Osteocyte (in vitro differentiated cells): ENCODE measurements at places on chromosomes 16 and 17. TPM values are rescaled to one million over a fixed set of nuclear protein-coding genes. Genes with fewer than 3 reads are reported as not detected.

- DNase-seq: no peak
These were observed 236.6 kb upstream of the MYOCD start for GRCh38 chr17:12429116-12429515.

MYH2 gene
- total RNA-seq: not detected in 2 replicates

- DNase-seq: no peak
These were observed 70.2 kb upstream of the NETO2 start for GRCh38 chr16:47213761-47214440.

DNA sequence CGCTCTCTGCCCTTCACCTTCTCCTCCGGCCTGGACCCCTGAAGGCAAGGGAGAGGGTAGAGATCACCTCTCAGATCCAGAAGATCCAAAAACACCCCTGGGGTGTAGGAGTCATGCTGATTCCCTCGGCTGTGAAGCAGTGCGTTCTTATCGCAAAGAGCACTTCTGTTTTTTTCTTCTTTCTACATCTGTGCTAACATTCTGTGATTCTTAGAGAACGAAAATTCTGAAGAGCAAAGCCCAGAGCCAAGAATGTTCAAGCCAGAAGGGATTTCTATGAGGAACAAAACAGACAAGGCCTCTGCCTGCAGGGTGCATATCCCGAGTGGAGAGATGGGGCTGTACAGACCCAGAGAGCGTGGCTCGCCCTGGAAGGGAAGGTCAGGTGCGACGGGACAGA, 17.2 kb downstream of the NPTX1 start:
- no peak for DNase-seq

DNA sequence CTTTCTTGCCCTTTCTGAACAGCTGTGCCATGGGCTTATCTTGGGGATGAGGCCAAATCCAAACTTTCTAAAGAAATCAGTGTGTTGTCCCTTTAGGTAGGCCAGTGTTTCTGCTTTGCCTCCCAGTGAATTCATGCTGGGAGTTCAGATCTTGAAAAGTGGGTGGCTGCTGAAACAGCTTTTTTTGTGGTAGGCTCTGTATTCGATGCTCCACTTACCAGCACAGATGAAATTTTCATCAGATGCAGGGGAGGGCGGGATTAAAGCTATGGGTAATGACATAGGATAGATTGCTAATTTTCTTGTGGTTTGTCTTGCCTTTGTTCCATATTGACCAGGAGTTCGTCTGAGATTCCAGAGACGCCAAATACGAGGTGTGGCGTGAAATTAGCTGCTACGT, 2.8 kb downstream of the SOCS7 start:
- DNase-seq: no peak

NPB gene
- 0.56 and 0.68 TPM in 2 replicates for total RNA-seq

CCDC92B gene
- total RNA-seq: not detected in 2 replicates

DNA sequence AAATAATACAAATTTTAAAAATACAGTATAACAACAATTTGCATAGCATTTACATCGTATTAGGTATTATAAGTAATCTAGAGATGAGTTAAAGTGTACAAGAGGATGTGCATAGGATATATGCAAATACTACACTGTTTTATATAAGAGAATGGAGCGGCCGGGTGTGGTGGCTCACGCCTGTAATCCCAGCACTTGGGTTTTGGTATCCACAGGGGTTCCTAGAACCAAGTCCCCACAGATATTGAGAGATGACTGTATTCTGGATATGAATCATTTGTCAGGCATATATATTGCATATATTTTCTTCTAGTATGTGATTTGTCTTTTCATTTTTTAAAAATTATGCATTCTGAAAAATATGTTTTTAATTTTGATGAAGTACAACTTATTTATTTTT, 77.5 kb upstream of the MSI2 start:
- DNase-seq: no peak

DNA sequence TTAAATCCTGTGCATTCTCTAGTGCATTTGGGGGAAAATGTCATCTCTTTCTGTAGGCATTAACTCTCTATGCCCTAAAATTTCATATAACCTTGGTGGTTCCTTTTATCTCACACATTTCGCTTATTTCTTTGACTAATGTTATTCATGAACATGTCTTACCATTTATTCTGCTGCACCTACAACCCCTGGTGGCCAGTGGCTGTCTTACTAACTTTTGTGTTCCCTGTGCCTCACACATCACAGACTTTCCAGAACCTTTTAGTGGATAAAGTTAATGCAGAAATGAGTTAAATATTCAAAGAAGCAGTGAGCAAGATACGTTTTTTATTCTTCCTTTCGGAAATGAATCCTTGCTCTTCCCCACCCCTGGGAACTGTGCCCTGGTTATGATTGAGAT, 111.9 kb downstream of the CDH13 start:
- no peak for DNase-seq

DNA sequence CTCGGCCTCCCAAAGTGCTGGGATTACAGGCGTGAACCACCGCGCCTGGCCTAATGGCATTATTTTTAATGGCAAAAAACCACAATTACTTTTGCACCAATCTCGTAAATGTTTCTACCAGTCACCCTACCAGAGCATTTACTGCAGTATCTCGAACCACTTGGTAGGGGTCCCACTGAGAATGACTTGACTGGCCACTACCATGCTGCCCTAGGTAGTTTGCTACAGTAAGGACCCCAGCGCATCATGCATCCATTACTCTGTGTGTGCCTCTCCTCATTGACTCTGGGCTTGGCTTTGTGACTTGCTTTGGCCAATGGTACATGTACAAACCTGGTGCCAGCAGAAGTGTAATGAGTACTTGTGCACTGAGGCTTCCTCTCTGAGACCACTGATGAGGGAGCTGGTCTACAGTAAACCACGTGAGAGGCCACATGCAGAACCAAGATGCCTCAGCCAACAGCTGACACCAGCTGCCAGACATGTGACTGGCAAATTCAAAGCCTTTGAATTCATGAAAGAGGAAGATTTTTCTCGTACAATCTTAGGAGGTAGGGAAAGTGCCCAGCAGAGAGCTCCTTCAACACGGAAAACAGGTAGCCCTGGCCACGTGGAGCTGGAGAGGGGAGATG, 421.7 kb upstream of the C16orf82 start:
- DNase-seq: peak; percentile 56

DNA sequence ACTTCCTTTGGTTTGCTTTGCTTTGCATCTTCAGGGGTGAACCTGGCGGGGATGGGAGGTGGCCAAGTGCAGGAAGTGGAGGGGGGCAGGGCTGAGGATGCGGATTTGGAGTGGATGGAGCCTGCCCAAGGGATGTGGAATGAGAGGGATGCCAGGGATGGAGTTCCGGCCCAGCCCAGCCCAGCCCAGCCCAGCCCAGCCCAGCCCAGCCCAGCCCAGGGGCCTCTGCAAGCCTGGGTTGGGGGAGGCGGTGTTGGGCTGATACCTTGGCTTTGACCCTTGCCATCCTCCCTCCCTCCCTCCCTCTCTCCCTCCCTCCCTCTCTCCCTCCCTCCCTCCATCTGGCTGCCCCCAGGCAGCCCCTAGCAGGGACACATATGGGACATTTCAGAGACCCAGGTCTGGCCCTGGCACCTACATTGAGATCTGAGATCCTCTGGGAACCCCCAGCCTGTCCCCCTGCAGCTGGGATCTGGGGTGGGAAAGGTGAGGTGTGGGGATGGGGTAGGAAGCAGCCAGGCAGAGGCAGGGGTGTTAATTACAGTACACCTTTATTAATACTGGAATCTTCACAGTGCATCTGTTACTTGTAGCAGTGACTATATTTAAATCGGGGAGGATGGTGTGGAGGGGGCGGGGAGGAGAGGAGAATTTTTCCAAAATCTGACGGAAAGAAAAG, 14.5 kb downstream of the IL34 start:
- DNase-seq: no peak

DNA sequence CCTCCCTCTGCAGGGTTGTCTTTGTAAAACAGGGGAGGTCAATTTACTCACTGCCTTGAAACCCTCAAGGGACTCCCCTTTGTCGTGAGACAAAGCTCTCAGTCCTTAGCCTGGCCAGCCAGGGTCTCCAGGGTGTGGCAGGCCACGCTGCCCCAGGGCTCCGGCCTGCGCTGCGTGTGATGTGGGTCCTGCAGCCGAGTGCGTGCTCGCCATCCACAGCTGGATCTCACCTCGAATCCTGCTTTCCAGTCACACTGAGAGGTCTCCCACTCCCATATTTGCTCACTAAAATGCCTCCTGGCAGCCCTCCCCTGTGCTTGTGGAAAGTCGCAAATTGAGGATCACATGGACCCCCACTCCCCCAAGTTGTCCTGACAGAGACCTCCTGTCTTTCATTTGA, 10.0 kb upstream of the CLEC18C start:
- no peak for DNase-seq

- no peak for DNase-seq
These were observed 240.3 kb upstream of the TBX2 start for GRCh38 chr17:61159221-61159814.

DNA sequence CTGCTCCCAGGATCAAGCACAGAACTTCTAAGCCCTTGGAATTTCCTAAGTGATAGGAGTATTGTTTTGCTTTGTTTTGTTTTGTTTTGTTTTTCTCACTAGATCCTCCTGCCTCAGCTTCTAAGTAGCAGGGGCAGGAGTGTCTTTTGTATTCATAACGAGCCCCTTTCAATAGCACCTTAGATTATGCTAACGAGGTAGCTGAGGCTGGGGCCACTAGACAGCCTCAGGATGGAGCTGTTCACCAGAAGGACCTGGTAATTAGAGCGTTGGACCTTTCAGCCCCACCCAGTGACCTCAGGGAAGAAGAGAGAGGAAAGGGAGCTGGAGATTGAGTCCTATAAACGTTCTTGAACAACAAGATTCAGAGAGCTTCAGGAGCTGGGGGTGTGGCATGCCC, 43.6 kb downstream of the IKZF3 start:
- no peak for DNase-seq

- no peak for DNase-seq
These were observed 11.5 kb downstream of the SLC35B1 start for GRCh38 chr17:49696233-49696761.

GRCh38 chr17:18314059-18314730, 599 bp downstream of the TOP3A start:
- no peak for DNase-seq

DNA sequence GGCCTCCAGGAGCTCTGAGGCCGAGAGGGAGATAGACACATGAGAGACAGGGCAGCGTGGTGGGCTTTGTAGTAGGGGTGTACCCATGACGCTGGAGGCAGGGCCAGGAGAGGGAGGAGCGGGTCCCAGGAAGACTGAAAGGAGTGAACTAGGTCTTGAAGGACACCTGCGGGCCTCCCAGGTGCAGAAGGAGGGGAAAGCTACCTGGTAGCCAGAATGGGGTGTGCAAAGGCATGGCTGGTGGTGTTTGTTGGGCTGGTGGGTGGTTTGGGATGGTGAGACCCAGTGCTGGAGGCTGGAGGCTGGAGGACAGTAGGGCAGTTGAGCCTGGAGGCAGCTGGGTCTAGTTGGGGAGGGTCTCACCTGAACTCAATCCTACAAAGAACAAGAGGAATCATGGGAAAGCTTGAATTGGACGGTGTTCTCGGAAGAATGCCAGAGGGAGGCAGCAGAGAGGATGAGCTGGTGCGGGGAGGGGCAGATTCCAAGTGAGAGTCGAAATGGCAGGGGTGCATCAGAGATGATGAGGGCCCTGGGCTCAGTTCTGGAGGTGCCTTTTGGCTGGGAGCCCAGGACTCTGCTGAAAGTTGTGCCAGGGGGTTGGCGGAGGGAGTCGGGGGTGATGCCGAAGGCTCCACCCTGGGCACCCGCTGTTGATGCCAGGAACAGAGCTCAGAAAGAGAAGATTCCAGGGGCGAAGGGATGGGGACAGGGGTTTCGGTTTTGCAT, 21.2 kb downstream of the C1QTNF1 start:
- DNase-seq: no peak

DNA sequence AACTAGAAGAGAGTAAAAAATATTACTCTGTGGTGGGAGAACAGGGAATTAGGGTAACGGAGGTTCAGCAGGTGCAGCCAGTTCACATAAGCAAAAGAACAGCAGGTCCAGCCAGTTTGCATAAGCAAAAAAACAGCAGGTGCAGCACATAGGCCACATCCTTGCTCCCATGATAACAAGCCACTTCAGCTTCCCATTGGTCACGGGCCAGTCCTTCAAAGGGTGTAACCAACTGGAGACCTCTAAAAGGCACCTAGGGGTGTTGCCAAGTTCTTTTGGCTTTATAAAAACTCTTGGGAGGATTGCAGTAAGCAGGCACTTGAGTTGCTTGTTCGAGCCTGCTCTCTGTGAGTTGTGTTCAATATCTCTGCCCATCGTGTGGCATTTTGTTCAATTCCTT, 488.1 kb downstream of the XYLT1 start:
- no peak for DNase-seq

DNA sequence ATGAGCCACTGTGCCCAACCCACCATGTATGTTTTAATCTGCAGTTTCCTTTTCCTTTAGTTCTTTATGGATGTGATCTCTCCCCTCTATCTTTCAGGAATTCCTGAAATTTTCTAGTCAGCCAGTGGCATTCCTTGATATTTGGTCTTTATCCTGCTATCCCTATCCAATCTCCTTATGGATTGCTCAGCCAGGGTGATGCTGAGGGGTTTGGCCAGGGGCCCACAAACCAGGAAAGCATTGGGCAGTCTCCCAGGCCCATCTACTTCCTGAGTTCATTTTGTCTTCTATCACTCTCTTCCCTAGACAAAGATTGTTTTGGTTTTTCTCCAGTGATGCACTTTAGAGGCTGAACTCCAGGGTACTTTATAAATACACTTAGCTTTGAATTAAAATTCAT, 115.9 kb downstream of the KATNIP start:
- DNase-seq: no peak

DNA sequence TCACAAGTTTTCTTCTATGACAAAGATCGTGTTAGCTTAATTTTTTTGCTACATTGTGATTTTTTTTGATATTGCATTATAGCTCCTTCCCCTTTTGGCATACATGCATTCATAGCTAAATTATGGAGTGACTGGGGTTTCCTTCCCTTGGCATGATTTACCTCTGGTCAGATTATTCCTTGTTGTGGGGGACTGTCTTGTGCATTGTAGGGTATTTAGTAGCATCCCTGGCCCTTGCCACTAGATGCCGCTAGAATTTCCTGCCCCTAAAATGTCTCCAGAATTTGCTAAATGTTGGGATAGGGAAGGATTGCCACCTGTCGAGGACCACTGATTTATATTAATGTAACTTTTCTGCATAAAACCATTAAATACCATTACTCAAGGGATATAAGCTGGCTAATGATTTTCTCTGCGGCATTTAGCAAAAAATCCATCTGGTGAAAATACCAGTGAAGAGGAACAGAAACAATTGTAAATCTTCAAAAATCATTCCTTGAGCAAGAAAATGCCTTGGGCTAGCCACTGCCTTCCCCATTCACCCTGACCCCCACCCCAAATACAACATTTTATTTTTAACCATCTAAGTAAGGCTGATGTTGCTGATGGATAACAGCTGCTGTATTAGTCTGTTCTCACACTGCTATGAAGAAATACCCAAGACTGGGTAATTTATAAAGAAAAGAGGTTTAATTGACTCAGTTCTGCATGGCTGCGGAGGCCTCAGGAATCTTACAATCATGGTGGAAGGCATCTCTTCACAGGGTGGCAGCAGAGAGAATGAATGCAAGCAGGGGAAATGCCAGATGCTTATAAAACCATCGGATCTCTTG, 195.2 kb downstream of the MAP2K6 start:
- no peak for DNase-seq

TPPP3 gene
- total RNA-seq: 1.4 and 1.5 TPM in 2 replicates

GRCh38 chr17:30240177-30240576, 4.7 kb upstream of the SLC6A4 start:
- DNase-seq: no peak

SLC16A11 gene
- total RNA-seq: 0.57 and 0.75 TPM in 2 replicates

- DNase-seq: no peak
These were observed 2.2 kb downstream of the NUBP1 start for GRCh38 chr16:10745841-10746240.

- DNase-seq: peak; percentile 100
These were observed at the start of gene JUP for GRCh38 chr17:41786227-41787020. TSS of gene JUP (minus strand) at chr17:41786711. CDS start at chr17:41771854, 14,857 bp downstream.
